Activated CD4-positive, alpha-beta T cell treated with anti-CD3 and anti-CD28 coated beads for 48 hours (primary cell): ENCODE measurements at places on chromosomes 5 and 9.

DNA sequence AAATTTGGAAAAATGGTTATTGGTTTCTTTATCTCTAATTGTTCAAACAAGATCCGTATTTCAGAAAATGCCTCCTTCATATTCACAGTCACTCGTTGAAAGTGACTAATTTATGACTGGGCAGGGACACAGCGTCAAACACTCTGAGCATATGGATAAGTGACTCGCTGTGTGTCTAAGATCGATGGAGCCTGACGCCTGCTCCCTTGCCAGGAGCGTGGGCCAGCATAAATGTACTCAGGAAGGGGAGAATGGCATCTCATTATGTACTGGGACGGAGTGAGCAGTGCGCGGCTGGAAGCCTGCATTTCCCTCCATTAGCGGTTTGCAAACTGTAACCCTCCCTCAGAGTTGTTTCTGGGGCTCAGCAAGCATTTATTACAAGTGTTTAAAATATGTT is 79.8 kb upstream of the CAST start:
- DNase-seq, result no peak

- DNase-seq, result no peak
Measured at GRCh38 chr9:85547599-85547998, 194.2 kb downstream of the AGTPBP1 start.

- no peak for DNase-seq
Measured at GRCh38 chr9:112439171-112439570, 47.5 kb upstream of the KIAA1958 start.

- no peak for DNase-seq
Measured at GRCh38 chr5:146620031-146620668, 104.2 kb upstream of the GPR151 start.

- DNase-seq, result peak; percentile 36
Measured at GRCh38 chr9:37302277-37302676, 120.2 kb upstream of the GRHPR start.
